Activated CD4-positive, alpha-beta T cell treated with anti-CD3 and anti-CD28 coated beads, Interleukin-10, Interleukin-2, amounts not matched to agents 100 ng/mL and 50 ng/mL, durations not matched to agents 16 hours and 8 hours (primary cell): ENCODE measurements at places on chromosomes 5 and 9.

GRCh38 chr9:90996154-90997065, 194.8 kb downstream of the SYK start:
- no peak for DNase-seq

DNA sequence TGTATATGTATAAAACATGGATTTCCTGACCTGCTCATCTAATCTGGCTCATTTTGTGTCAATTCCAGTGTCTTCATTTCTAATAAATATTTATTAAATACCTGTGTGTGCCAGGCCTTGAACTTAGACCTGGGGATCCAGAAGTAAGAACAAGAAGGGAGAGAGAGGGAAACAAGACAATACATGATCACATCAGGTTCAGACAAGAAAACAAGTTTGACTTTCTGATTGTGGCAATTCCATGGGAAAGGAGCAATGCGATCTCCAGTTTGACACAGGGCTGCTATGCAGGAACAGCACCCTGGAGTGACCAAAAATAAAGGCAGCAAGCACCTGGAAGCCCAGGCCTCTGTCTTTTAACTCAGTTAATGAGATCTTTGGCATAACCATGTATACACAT, 198.1 kb upstream of the ACTBL2 start:
- DNase-seq: no peak

- no peak for DNase-seq
Measured at GRCh38 chr5:92429646-92430045, 1046.5 kb upstream of the ARRDC3 start.

GRCh38 chr9:98795970-98796363, 388 bp downstream of the ANKS6 start:
- peak; percentile 37 for DNase-seq

DNA sequence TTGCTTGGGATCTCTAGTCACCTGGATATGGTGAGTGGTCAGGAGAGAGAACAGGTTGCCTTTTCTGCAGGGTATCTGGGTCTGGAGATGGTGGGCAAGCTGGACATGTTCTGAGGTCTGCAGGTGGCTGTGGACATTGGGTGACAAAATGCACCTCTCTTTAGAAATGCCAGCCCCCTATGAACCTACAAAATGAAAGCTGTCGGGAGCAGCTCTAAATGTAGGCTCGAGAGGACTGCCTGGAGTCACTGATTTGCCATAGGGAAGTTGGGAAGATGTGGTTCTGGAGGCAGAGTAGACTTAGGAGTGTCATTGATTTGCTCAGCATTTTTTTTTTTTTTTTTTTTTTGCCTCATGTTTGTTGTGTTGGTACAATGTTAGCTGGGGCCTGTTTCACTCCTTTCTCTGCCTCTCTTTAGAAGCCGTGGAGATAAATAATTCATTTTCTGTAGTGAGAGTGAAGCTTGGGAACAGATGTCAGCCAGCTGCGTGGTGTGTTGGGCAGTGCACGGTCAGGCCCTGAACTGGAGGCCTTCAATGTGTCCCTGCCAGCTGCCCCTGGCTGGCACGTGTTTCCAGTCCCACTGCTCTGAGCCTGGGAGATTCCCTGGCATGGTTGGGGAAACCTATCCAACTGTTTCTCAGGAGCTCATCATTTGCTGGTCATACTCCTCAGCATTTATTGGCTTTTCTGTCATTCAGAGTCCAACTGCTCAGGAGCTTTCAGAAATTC, 5.4 kb downstream of the RGS3 start:
- DNase-seq: no peak

DNA sequence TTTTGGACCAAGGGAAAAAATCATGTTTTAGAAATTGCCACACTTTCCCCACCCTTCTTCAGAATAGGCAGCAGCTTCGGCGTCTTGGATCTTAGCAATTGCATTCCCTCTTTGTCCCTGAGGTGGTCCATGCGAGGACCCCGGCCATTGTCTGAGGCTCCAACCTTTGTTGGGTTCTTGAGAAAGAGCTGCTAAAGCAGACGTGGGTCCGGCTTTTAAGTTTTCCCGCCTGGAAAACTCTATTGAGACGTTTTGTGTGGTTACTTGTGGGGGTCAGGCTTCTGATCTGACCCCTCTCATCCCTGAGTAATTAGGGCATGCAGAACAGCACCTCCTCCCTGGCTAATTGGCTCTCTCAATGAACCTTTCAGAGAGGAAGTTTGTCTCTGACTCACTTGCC, 509.6 kb upstream of the TNC start:
- no peak for DNase-seq

DNA sequence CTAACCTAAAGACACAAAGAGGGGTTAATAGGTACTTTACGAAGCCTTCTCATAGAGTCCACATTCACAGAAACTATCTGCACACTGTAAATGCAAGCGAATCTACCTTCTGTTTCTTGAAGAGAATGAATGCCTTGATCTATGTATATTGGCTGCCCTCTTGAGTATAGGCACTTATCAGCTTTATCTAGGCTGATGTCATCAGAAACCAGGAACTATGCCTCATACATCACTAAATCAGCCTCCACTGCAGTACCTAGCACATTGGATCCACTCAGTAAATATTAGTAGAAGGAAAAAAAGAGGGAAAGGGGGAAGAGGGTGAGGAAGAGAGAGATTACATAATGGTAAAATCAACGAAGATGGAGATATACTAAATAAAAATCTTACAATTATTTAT, 477.1 kb downstream of the CAAP1 start:
- no peak for DNase-seq

DNA sequence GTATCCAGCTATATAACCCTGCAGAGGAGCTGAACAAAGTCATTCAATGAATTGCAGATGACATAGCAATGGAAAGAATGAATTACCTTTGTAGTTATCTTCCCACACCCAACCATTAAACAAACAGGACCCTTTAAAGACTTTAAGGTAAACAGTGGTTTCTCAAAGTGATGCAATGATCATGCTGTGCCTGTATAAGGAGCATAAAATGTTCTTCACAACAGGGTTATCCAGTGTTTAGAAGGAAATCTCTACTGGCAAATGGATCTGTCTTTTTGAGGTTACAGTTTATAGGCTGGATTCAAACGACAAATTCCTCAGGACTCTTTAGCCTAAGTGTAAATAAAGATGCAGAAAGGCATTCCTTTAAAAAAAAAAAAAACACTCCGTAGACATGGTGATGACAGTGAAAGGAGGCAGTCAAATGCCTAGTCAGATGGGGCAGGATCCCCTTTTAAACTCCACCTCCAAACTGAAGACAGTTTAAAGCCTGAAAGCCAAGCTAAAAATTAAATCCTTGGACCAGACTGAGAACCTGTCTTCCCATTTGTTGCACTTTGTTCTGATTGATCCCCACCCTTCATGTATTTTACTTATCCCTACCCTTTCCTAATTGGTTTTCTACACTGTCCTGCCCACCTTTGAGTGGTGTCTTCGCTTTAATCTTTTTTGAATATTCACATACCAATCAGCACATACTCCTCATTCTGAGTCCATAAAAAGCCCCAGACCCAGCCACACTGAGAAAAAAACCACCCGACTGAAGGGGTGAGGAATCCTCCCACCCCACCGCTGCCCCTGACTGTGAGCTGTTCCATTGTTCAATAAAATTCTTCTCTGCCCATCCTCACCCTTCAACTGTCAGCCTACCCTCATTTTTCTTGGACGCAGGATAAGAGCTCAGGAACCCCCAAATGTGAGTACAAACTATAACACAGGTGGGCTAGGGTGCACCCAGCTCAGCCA, 761.3 kb upstream of the DMAC1 start:
- DNase-seq: no peak

DNA sequence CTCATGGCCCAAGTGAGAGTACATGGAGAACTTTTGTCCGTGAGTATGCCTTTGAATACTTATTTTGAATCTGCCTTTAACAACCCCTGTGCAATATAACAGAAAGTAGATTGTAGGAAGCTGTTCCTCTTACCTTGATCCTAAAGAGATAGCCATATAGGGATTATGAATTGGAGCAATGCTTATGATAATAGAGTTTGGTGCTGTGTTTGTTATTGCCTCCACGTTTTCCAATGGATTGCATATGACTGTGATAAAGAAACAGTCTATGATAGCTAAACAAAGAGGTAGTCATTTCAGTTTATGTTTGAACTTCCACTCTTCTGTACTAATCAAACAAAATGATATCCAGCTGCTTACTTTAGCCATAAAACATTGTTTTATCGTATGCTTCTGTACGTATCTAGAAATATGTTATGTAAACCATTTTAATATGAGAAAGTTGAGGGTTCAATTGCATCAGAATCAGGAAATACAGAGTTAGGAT, 199.6 kb upstream of the RGMB start:
- DNase-seq: no peak

DNA sequence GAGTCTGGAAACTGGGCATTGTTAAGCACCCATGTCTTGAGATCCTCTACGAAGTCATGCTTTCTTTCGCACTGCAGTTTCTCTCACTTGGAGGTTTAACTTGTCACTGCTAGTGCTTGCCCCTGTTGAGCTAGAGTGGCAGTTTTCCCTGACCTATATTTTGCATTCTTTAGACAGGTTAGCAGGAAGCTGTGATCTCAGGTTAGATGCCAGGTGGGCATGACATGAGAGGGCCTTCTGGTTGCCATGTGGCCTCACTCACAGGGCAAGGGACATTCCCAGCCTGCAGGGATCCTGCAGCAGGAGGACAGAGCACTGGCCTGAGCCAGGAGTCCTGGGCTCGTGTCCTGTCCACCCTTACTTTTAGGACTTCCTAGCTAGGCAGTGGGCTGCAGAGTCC, 28.6 kb downstream of the SLC36A1 start:
- no peak for DNase-seq

GRCh38 chr5:95907740-95908706, 53.6 kb downstream of the ELL2 start:
- DNase-seq: no peak

GRCh38 chr5:179051784-179052183, 8.4 kb upstream of the ZNF354C start:
- DNase-seq: no peak

DNA sequence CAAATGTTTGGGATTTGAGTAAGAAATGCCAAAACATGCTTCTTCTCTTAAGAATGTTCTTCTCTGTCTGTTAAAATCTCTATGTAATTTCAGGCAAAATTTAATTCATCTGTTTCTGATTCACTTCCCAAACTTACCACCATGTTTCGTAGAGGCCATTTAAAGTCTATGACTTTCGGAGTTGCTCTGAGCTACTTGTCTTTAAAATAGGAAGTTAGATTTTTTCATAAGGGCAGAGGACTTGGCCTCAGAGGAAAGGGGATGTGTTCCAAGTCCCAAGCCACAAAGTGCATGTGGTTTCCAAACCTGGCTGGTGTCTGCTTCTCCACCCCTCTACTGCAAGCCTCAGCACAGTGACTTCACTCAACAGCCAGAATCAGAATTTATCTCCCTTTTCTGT, 111.3 kb upstream of the ADRA1B start:
- DNase-seq: no peak

GRCh38 chr5:74289238-74289637, 351.3 kb downstream of the ENC1 start:
- DNase-seq: no peak

- no peak for DNase-seq
Measured at GRCh38 chr9:101132801-101133200, 104.3 kb downstream of the PLPPR1 start.

DNA sequence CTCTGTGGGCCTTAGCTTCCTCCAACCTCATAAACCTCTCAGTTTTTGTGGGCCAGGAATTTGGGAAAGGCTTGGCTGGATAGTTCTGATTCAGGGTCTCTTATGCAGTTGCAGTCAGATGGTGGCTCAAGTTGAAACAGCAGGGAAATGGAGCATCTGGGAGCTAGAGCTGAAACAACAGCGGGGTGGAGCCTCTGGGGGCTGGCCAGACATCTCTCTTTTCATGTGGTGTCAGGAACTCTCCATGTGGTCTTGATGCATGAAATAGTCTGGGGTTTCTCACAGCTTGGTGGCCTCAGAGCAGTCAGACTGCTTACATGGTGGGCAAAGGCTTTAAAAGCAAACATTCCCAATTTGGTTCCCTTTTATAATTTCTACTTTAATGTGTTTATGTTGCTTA, 13.5 kb downstream of the ZNF346 start:
- DNase-seq: no peak

DNA sequence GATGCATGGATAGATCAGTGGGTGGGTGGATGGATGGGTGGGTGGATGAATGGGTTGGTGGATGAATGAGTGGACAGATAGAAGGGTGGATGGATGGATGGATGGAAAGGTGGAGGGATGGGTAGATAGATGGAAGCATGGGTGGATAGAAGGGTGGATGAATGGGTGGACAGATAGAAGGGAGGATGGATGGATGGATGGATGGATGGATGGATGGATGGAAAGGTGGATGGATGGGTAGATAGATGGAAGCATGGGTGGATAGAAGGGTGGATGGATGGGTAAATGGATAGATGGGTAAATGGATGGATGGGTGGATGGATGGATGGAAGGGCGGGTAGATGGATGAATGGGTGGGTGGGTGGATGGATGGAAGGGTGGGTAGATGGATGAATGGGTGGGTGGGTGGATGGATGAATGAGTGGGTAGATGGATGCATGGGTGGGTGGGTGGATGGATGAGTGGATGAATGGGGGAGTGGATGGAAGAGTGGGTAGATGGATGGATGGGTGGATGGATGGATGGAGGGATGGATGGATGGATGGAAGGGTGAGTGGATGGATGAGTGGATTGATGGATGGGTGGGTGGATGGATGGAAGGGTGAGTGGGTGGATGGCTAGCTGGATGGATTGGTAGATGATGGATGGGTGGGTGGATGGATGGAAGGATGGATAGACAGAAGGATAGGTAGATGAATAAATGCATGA, 87.7 kb upstream of the ASS1 start:
- no peak for DNase-seq

GRCh38 chr9:6973762-6974161, 216.0 kb downstream of the KDM4C start:
- peak; percentile 42 for DNase-seq

DNA sequence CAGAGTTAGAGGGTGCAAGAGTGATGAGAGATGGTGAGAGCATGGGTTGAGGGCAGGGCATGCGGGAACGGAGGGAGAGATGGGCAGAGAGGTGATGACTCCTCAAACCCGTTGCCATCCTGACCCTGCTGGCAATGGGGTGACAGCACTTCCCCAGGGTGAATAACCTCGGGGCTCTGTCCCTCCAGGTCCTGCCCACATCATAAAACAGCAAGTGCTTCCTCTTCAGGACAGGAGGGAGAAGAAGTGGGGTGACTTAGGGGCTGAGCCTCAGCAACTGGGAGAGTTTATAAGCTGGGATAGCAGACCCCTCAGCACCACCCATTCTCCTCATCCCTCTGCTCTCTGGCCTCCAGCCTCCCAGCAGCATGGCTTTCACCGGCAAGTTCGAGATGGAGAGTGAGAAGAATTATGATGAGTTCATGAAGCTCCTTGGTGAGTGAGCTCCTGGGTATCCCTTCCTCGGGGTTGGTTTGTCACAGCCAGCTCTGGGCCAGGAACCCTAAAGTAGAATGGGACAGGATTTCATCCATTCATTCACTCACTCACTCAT, at the start of gene FABP6:
FABP6 (plus strand) TSS at position 317 of the 553 bp plus-strand sequence; CDS start at position 369, 52 bp downstream.
- no peak for DNase-seq
